ENCODE measurements at places on chromosomes 7 and 10.

DNA sequence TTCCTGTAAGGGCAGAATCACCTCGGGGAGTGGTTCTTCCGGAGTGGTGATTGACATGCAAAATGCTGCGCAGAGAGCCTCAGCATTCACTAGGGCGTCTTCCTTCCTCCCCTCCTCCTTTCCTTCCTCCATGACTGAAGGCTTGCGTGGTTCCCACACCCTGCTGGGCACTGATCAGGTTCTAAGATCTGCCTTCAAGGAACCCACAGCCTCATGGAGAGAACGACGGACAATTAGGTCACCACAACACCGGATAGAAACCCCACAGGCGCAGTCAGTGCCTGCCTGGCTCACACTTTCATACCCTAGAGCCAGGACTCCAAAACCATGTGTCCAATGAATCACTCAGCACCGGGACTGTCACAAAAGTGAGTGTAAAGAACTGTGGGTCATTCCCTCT is 131.3 kb downstream of the DPP6 start:
- no peak for DNase-seq

GRCh38 chr10:89391907-89392756 is at the start of gene IFIT1:
IFIT1 (plus strand) TSS chr10:89392623; CDS start chr10:89392713, 90 bp downstream.
- peak; percentile 72 for DNase-seq

DNA sequence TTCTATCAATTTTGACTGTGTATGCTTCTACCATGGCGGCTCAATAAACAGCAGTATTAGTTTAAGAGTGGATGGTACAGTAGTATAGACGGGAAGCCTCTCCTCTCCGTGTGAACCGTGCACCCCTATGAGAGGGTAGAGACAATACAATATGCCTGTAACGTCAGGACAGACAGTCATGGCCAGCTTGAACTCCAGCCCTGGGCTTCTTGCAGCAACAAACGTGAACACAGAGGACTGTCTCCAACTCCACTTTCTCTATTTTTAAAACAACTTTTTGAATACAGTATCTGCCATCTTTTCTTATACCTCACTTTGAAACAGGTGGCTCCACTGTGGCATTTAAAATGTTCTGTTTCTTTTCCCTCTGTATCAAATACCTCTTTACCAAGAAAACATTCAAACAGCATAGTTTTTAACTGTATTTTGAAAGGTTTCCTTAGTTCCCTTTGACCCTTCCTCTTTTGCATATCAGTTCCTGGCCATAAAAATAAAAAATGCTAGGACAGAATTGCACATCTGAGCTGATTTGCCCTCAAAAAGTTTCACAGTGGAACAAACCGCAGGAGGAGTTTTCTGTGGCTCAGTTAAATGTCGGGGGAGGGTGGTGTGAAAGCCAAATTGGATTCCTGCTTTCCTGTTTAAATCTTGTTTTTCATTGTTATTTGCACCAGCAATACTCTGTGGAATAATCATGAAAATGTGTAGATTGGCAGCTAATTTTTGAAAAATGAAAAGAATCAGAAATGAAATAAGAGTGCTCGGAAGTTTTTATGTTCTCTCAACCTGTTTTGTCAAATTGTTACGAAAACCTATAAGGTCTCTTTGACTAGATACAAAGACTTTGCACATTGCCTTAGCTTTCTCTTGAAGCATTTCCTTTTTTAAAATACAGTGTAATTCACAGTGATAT is 8.0 kb downstream of the IKZF1 start:
- no peak for DNase-seq

GRCh38 chr10:61682323-61682722 is 19.6 kb downstream of the CABCOCO1 start:
- DNase-seq: no peak

Measured in dermis microvascular lymphatic vessel endothelial cell (primary cell).